Dorsolateral prefrontal cortex (tissue), 122 donors: ENCODE measurements at places on chromosomes 7 and 10.

GRCh38 chr7:140525743-140526142, 46.4 kb upstream of the MKRN1 start:
- DNase-seq, result no peak

- DNase-seq, result no peak
Observed at GRCh38 chr10:49841615-49842332, 79.7 kb upstream of the OGDHL start.

DNA sequence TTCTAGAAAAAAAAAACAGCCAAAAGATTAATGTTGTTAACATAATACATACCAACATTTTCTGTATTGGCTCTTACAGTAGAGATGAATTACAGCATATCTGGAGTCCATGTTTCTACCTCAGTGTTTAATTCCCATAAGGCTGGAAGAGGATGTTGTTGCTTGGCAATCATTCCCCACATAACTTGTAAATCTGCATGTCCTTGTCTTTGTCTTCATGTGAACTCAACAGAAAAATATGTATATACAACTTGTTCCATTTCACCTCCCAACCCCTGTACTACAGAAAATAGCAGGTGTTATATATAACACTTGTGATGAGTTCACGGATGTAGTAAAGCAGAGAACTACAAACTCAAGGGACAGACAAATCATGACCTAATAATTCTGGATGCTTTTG, 160.9 kb upstream of the SEMA3C start:
- no peak for DNase-seq

GRCh38 chr7:32275216-32276009, 205.2 kb upstream of the PDE1C start:
- DNase-seq, result no peak

- DNase-seq, result no peak
Observed at GRCh38 chr7:113698556-113699220, 220.1 kb downstream of the PPP1R3A start.
